ENCODE measurements at places on chromosomes 1 and 21. TPM values are rescaled to one million over a fixed set of nuclear protein-coding genes. Genes with fewer than 3 reads are reported as not detected.

HDGF gene
- total RNA-seq = 348 TPM

SLFNL1 gene
- not detected for total RNA-seq

DNA sequence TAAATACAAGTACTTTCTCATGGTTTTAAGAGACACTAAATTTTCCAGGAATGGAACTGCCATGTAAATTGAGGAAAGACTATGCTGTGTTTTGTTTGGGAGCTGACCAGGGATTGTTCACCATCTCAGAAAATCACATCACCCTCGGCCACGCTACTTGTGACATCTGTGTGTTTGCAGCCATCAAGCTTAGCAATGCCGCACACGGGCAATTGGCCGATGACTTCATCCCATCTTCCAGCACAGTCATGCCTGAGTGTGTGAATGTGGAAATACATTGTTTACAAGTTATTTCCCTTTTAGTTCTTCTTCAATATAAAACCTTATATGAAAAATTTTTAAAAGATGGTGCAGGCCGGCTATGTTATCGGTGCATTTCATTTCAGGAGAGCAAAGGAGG lies 121.6 kb downstream of the GLIS1 start:
- no peak for DNase-seq

ATP6V1G3 gene
- total RNA-seq = not detected

Data from epithelial cell of proximal tubule (primary cell).